Stimulated activated CD4-positive, alpha-beta T cell treated with anti-CD3 and anti-CD28 coated beads, Interleukin-1b, Interleukin-23, amount 100 ng/mL, for 1 hour (primary cell): ENCODE measurements at places on chromosomes 5 and 9.

- no peak for DNase-seq
Measured at GRCh38 chr9:13181652-13182051, 97.8 kb downstream of the MPDZ start.

- DNase-seq: no peak
Measured at GRCh38 chr5:155094455-155094854, 80.9 kb downstream of the KIF4B start.

DNA sequence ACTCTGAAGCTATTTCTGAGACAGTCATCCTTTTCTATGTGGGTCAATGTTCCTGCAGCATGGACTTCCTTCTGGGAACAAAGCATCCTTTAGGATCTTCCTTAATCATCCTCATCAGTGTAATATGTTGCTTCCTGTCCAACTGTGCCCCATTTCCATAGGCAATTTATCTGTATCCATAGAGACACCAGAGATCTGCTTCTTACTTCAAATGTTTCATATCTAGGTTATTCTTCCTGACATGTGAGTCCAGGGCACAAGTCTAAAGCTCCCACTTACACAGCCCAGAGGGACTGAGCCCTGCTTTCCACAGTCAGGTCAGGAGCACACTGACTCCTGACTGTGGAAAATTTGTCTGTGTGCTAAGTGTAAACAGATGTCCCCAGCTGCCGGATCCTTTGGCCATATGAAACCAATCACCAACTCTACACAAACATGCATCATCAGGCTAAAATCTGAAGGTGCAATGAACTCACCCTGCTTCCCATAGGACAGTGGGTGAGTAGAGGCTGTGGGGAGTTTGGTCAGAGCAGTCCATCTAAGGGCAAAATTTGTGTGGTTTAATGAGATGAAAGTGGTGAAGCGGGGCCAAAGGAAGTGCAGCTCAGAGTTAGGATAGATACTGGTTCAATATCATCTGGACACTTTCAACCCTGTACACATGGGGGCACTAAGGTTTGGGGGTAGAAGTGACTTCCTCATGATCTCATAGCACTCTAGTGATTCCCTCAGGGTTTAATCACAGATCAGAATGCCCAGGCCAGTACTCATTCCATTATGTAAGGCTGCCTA, 85.2 kb upstream of the TNC start:
- DNase-seq: no peak

DNA sequence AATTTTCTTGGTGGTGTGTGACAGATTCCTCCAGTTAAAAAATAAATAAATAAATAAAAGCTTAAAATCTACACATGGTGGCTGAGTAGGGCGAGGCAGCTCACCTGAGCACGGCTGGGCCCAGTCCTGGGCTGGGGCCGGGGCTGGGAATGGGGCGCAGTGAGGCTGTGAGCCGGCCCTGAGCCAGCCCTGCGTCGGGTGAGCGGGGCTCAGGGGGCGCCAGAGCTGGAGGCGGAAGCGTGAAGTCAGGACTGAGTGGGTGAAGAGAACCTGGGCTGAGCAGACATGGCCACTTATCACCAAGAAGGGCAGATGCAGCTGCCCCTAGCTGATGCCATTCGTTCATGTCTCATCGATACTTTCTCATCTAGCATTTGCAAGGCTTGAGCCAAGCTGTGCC, 22.8 kb upstream of the DTWD2 start:
- DNase-seq: no peak

- DNase-seq: no peak
Measured at GRCh38 chr5:177364159-177364962, 6.6 kb downstream of the RGS14 start.

- DNase-seq: no peak
Measured at GRCh38 chr5:6287176-6287575, 91.2 kb downstream of the MED10 start.
